GM12878 (cell line): ENCODE measurements at places on chromosomes 13 and 19. TPM values are rescaled to one million over a fixed set of nuclear protein-coding genes. Genes with fewer than 3 reads are reported as not detected.
A peak's percentile ranks its signal among the peaks of the same experiment; 100 is the strongest.

DNA sequence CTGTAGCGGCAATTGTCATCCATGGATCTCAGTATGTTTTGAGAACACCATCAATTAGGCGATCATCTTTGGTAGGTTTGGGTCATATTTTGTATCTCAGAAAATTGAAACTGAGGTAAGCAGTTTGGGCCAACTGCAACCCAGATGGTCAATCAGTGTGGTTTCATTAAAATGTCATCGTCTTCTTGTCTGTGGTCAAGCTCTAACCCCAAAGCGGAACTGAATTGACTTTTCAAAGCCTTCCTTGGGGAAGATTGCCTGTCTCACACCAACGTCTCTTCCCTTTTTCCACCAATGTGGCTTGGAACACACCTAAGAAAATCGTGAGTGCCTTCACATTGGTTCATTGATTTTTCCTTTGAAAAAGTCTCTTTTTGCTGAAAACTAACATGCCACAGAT, 56.3 kb upstream of the UBAC2 start:
- no peak for DNase-seq

LRFN3 gene
- total RNA-seq = 5.8 and 7.3 TPM in 2 replicates

GRCh38 chr13:48739386-48739964, 85.7 kb downstream of the CYSLTR2 start:
- no peak for DNase-seq

GRCh38 chr19:14004619-14005348, 1.3 kb downstream of the RFX1 start:
- DNase-seq = peak; percentile 34

- DNase-seq = no peak
Measured at GRCh38 chr13:45737571-45738017, 35.5 kb downstream of the CBY2 start.
